IPS DF 19.7 (cell line): ENCODE measurements at places on chromosomes 4 and X.

DNA sequence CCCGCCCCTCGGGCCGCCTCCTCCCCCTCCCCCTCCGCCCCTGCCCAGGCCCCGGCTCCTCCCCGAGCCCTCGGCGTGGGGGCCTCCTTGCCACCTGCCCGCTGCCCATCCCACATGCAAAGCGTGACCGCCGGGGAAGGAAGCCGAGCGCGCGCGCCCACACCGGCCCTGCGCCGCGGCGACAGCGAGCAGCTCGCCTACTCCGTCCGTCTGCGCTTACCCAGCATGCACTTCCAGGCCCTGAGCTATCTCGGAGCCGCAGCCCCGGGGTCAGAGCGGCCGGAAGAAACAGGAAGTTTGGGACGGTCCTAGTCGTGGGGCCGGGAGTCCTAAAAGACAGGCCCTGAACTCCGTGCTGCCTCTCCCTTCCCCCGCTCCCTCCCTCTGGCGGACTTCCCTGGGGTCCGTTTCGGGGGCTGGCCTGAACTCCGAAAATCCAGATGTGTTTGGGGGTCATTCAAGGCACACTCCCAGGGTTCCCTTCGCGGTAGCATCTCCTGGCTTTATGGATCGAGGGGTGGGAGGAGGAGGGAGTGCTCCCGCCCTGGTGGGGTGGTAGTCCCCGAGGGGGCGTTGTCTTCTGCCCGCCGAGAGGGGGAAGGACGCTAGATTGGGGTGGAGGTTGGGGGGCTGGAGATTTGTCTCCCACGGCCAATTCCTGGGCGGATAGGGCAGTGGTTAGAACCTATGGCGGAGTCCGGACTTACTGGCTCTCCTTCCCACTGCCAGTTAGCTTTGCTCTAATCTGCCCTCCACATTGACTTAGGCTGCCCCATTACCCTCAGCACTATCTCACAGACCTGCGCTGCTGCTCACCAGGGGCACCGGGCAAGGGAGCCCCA is 25.0 kb upstream of the BCORL1 start:
- DNase-seq = no peak

DNA sequence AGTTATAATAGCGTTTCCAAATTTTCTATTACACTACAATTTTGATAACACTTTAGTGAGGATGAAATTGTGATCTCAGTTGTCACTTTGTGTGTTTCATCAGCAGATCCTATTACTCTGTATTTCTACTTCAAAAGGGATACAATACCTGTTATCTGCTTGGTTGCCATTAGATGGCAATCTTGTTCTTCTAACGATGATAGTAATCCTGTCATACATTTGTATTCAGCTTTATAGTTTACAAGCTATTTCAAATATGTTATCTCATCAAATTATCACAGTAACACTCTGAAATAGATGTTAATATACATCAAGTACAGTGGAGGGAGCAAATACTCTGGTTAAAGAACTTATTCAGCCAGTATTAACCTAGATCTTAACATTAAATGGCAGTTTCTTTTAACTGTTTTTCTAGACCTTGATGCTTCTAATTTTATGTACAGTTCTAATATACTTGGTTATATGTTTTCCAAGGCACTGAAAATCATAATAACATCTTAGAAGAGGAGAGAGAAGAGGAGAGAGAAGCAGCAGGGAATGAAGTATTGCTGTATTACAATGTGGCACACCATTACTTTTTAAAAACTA is 292.0 kb downstream of the CCSER1 start:
- DNase-seq = peak; percentile 20

GRCh38 chr4:186805020-186805820 is 81.6 kb upstream of the FAT1 start:
- no peak for DNase-seq

DNA sequence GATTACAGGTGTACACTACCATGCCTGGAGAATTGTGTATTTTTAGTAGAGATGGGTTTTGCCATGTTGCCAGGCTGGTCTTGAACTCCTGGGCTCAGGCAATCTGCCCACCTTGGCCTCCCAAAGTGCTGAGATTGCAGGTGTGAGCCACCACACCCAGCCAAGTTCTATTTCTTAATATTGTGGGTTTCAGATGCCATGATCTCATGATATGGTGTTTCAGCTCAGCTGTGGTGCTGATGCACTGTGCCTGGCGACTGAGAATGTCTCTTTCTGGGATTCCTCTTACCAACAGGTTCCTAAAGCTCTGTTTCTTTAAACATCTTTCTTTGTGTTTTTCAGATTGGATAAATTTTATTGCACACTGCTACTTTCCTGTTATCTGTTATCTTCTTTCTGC is 17.3 kb upstream of the NDUFC1 start:
- no peak for DNase-seq

GRCh38 chrX:148609515-148610327 is 109.3 kb downstream of the AFF2 start:
- DNase-seq = peak; percentile 42
